ENCODE measurements at places on chromosomes 16 and 17. TPM values are rescaled to one million over a fixed set of nuclear protein-coding genes. Genes with fewer than 3 reads are reported as not detected.

GRCh38 chr17:43740541-43740940, 18.1 kb downstream of the SOST start:
- no peak for ATAC-seq

DNA sequence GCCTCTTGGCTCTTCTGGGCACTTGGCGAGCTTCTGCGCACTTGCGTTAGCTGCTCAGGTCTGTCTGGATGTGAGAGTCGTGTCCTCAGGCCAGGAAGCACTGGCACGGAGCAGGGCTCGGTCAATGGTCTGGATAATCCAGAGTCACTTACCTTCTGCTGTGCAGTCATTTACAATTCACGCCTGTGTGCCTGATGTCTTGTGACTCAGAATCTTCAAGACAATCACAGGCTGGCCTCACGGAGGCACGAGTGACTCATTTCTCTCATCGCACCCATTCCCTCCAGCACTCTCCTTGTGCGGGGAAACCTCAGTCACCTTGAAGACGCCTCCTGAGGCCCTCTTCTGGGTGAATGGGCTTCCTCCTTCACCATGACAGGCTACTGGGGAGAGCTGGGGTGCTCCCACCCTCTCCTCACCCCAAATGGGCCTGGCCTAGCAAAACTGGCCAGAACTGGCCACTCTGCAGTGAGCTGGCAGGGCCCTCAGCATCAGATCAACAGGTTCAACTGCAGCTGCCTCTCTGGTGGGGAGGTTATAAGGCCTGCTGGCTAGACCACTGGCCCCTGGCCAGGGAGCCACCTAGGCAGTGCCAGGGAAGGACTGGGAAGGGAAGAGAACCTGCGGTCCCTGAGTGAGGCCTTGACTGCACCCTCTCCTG, 1.9 kb upstream of the CAPN15 start:
- ATAC-seq, result no peak

- no peak for ATAC-seq
Measured at GRCh38 chr17:2063261-2064146, 8.6 kb downstream of the HIC1 start.

- ATAC-seq, result no peak
Measured at GRCh38 chr16:85557083-85557970, 55.8 kb upstream of the GSE1 start.

DNA sequence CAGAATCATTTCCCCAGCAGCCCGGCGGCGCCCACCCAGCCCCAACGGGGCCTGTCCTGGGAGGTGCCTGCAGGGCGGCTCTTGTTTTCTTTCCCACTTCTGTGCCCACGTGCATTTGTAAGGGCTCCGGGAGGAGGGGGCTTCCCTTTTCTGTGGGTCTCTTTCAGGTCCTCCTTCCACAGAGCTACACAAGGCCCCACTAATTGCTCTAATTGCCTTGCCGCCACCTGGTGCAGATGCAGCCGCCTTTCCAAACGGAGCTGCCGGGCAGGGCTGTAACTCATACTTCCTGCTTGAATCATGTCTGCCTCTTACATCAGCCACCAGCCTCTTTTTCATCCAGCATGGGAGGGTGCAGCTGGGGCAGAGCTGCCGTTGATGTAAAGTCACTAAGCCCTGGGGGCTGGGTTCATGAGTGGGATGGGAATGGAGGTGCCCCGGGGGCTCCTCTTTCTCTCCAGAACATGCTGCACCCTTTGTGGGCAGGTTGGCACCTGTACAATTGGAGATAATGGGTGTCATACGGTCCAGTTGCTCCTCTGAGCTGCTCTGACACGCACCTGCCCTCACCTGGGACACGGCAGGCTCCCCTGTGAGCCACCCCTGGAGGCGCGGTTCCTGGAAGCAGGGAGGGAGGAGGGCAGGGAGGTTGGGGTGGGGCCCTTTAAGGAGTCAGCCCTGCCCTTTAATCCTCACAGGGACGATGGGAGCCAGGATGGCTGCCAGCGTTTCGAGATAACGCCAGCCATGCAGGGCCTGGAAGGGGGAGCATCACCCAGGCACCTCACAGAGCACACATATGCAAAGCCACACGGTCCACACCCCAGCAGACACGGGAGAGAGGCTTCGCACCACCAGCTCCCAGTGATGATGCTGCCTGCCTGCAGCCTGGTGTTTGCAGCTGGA, 41.1 kb upstream of the KLHDC4 start:
- peak; percentile 69 for ATAC-seq

- no peak for ATAC-seq
Measured at GRCh38 chr16:50908468-50908867, 166.6 kb downstream of the CYLD start.

DNA sequence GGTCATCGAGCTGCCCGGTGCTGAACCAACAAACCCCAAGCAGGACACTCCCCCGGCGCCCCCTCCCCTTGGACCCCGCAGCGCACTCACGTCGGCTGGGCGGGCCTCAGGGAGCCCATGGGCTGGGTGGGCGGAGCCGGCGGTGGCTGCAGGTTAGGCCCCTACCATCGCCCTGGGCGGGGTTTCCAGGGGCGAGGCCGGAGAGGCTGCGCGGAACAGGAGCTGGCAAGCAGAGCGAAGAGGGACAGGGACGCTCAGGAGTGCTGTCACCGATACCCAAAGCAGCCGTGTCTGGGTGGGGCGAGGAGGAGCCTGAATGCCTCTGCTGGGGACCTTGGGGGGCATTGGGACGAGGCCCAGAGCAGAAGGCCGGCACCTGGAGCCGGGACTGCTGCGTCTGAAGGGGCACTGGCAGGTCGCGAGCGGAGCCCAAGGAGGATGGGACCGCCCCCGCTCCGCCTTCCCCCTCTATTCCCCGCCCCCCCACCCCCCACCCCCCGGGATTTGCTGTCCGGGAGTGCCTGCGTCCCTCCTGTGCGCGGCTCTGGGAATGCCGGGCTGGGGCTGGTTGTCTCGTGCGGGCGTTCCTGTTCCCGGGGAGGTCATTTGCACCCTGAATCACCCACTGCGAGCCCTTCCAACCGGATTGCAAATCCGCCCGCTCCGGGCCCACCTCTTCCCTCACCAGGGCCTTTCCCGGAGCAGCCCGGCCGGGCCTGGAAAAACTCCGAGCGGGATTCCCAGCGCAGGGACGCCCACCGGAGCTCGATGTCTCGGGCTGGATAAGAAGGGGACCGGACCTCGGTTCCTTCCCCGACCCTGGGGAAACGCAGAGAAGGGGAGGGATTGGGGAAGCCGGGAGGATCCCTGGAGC, 902 bp downstream of the ARHGAP27 start:
- peak; percentile 39 for ATAC-seq

DNA sequence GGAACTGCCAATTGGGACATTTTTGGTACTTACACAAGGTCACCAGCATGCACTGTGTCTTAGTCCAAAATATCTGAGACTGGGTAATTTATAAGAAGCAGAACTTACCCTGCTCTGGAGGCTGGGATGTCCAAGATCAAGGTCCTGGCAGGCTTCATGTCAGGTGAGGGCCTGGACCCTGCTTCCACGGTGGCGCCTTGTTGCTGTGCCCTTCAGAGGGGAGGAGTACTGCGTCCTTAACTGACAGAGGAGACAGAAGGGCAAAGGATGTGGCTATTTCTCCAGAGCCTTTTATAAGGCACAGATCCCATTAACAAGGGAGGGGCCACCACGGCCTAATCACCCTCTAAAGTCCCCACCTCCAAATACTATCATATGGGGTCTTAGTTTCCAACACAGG, 178.9 kb downstream of the C16orf95 start:
- no peak for ATAC-seq

Gene PRDM7
- total RNA-seq, result not detected

Data from gastroesophageal sphincter (tissue), 4 donors.